Bone marrow (tissue), 2 donors: ENCODE measurements at places on chromosomes 7 and 10.

GRCh38 chr10:132417257-132417910 lies 20.4 kb downstream of the PWWP2B start:
- no peak for DNase-seq

GRCh38 chr7:48295296-48295971 lies 124.2 kb downstream of the ABCA13 start:
- no peak for DNase-seq

DNA sequence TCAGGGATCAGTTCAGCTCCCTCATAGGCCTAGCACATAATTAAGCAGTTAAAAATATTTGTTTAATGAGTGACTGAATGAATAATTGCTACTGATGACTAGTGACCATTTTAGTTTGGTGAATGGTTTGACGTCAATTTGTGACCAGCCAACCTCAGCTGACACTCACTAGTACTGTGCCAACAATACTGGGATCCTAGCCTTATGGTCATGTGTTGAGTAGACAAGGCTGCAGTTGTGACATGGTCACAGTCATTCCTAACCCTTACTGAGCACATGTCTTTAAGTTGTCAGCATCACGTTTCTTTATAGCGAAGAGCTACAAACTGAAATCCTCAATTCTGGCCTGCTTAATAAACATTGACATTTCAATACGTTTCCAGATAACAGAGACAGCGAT lies 86.9 kb upstream of the SLC26A5 start:
- DNase-seq: no peak

DNA sequence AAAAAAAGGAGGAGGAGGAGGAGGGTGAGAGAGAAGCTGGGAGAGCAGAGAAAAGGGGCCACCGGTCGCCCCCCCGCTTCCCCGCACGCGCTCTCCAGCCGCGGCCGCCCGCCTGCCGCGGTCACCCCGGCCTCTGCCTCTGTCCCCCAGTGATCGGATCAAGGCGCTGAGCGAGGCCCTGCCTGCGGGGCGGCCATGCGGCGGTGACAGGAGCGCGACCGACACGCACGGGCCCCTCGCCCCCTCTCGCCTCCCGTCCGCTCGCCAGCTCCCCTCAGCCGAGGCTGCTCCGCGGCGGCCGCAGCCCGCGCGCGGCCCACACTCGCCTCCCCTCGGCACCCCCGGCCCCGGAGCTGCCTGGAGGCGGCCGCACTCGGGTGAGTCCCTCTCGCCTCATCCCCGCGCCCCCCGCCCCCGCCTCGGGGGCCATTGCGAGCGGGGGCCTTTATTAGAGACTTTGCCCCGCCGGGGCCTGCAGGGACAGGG lies at the start of gene GTF2I:
Gene GTF2I, plus strand, starts transcription at position 27 of the 486 bp plus-strand sequence. CDS start 31,411 bp downstream, outside the sequence.
- DNase-seq: no peak

- no peak for DNase-seq
Measured at GRCh38 chr10:133224756-133225372, 5.2 kb upstream of the UTF1 start.

- no peak for DNase-seq
Measured at GRCh38 chr7:44238116-44238695, 37.4 kb downstream of the YKT6 start.

GRCh38 chr7:77887567-77887966 lies 89.0 kb downstream of the PHTF2 start:
- no peak for DNase-seq

GRCh38 chr7:154415709-154416399 lies 363.7 kb downstream of the DPP6 start:
- no peak for DNase-seq

- DNase-seq: no peak
Measured at GRCh38 chr7:24905996-24906770, 73.8 kb downstream of the OSBPL3 start.

DNA sequence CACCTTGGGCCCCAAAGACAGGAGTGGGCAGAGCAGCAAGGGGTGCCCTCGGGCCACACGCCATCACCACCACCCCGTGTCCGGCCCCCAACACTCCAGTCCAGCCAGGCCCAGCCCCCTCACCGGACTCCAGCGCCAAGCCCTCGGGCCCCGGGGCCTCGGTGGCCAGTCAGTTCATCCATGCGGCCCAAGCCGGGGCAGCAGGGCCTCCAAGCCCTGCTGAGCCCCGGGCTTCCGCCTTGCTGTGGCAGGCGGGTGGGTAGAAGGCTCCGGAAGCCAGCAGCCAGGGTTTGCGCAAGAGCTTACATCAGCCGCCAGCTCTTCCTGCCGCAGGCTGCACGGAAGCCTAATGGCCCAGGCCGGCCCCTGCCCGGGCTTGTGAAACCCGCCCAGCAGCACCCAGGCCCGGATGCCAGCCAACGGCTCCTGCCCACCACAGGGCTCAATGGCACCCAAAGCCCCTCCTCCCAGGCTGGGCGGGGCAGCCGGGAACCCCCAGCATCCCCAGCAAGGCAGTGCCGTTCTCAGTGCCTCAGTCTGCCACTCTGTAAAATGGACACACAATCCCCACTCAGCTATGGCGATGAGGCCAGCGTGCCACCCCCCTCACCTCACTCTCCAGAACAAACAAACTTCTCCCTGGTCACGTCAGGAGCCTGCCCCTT lies 26.5 kb downstream of the TNRC18 start:
- peak; percentile 75 for DNase-seq
